Activated CD8-positive, alpha-beta memory T cell treated with anti-CD3 and anti-CD28 coated beads for 1 hour (primary cell): ENCODE measurements at places on chromosomes 3 and 15.
A peak's percentile ranks its signal among the peaks of the same experiment; 100 is the strongest.

DNA sequence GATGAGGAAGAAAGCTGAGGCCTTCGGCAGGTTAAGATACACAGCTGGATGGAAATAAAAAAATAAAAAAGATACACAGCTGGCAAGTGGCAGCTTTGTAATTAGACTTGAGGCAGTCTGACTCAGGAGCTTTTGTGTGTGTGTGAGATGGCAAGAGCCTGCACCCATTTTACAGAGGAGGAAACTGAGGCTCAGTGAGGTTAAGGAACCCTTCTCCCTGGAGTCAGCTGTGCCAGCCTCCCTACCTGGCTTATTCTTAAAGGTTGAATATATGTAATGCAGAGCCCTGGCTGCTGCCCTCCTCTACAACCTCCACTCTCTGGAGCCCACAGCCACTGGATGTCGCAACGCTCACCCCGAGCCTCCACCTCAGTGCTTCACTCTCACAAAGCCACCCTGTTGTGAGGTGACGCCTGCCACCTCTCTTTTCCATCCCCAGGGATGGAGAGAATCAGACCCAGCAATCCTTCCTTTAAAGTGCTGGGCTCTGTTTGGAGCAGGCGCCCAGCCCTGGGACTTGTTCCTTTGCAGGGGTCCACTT is 20.6 kb upstream of the FAM107A start:
- no peak for DNase-seq

- DNase-seq: peak; percentile 53
These were observed 680 bp downstream of the SMARCC1 start for GRCh38 chr3:47780741-47781684.

DNA sequence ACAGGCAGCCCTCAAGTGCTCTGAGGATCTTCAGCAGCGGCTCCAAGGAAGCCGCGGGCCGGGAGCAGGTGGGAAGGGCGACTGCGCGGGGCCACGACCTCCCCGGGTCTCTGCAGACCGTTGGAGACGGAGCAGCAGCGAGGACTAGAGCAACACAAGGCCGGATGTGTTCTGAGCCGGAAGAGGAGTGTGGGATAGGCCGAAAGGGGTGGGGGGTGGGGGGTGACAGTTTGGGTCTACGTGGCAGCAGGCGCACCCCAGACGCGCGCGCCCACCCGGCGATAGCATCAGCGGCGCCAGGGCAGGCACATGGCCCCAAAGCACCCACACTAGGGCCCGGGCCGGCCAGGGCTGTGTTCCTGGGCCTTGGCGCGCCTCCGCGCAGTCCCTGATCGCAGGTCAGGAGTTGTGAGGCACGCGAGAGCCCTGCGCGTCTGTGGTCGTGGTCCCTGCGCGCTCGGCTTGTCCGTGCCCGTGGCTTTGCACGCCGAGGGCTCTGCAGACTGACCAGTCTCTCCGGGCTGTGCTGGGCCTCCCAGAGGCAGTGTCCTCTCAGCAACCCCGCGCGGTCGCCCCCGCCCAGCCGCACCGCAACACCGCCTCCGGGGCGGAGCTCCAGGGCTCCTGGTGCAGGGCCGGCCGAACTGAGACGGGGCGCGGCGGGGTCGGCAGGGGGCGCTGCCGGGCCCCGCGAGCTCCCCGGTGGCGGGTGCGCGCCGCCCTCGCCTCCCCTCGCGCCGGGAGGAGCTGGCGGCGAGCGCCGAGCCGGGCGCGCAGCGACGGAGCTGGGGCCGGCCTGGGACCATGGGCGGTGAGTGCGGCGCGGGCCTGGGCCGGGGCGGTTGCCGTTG is at the start of gene PXYLP1:
Gene PXYLP1, plus strand, starts transcription at position 725 of the 851 bp plus-strand sequence. CDS start 28,351 bp downstream, outside the sequence.
- peak; percentile 60 for DNase-seq

- DNase-seq: no peak
These were observed 485.2 kb upstream of the BCHE start for GRCh38 chr3:166322391-166322790.

DNA sequence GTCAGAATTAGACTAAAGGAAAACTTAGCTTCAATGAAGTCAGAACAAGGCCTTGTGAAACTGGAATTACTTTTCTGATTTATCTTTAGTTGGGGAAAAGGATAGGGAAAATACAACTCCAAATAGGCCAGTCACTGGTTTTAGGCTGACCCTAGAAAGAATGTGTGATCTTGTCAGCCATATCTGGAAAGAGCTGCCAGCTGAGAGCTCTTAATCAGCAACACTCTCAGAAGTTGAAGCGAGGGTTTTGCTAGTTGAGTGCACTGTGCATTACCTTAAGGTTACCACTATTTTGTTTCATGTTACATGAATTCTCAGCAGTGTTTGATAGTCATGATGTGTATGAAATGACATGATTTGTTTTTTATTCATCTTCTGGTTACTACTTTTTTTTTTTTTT is 905.3 kb upstream of the ALCAM start:
- no peak for DNase-seq

- no peak for DNase-seq
These were observed 3.9 kb upstream of the NFKBIZ start for GRCh38 chr3:101845425-101845824.

DNA sequence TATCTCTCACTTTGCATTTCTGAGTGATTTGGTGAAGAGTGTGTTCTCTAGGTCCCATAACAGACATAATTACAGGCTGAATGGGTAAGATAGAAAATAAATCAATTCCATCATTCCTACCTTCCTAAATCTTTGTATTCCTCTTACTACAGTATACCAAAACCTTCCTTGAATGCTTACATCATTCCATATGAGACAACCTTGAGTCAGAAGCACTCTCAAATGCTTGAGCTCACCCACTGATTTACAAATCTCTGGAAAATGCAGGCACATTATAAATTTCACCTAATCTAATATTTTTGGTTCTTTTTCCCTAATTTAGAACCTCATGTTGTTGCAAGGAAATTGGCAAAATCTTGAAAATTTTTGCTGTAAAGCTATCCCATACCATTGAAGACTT is 239.1 kb downstream of the CBLB start:
- DNase-seq: no peak

- no peak for DNase-seq
These were observed 17.5 kb upstream of the CFAP100 start for GRCh38 chr3:126377211-126377610.

DNA sequence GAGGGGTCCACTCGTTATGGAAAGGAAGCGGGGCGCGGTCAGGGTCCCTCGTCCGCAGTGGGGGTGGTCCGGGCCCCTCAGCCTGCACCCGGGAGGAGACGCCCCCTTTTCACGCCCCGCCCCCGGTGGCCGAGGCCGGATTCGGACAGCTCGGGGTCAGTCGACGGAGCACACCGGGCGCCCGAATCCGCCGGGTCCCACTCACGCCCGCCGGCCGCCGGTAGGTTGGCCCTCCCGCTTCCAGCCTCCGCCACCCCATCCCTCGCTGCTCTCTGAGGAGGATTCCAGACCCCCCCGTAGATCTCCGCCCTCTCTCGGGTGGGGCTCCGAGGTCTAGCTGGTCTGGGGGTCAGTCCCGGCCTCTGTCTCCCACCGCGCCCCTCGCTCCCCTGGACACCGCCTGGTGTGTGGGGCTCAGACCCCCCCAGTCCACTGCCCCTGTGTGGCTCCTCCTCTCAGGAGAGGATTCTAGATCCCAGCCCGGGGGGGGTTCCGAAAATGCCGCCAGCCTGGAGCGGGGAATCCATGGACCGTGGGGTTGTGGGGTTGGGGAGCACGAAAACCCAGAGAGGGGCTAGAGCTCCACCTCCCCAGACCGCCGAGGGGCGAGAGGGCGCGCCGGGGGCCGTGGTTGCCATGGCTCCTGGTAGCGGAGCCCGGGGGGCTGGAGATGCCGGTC is 725 bp downstream of the CHL1 start:
- DNase-seq: no peak

GRCh38 chr3:141913150-141913811 is 36.8 kb downstream of the ATP1B3 start:
- no peak for DNase-seq

DNA sequence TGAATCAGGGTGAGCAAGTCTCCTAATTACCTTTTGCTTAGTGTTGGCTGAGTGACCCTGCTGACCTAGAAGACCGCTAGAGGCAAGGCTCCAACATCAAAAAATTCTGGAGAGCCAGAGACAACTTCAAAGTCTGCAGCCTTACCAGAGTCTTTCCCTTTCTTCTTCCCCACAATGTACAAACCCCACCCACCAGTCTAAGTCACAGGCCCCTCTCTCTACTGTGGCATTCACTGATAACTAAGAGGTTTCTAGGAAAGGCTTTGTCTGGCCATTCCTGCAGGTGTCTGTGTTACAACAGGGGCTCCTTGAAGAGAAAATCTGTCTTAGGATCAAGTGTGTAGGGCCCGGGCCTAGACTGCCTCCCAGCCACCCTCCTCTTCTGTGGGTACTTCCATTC is 525 bp downstream of the MYH15 start:
- DNase-seq: no peak

DNA sequence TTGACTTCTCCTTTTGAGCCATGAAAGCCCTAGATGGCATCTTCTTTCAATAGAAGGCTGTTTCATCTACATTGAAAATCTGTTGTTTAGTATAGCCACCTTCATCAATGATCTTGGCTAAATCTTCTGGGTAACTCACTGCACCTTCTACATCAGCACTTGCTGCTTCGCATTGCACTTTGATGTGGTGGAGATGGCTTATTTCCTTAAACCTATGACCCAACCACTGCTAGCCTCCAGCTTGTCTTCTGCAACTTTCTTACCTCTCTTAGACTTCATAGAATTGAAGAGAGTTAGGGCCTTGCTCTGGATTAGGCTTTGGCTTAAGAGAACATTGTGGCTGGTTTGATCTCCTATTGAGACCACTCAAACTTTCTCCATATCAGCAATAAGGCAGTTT is 189.8 kb downstream of the PLCL2 start:
- no peak for DNase-seq

DNA sequence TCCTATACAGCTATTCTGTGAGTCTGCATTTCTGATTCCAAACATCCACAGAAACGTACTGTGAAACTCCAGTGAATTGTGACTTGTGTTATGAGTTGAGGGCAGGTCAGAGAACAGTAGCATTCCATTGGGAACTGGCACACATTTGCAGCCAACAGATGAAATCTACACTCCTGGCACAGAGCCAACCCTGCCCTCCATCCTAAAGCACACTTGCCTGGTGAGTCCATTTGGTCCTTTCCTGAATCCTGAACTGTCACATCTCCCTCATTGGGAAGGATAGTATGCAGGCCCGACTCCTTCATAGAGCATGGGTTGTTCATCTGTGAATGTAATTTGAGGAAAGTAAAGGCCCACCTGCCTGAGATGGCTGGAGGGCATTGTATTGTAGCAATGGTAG is 314.3 kb upstream of the RASGRP1 start:
- DNase-seq: no peak

GRCh38 chr15:80739919-80740318 is 39.3 kb upstream of the CEMIP start:
- no peak for DNase-seq

GRCh38 chr3:71358243-71358642 is 225.3 kb downstream of the FOXP1 start:
- no peak for DNase-seq

- DNase-seq: no peak
These were observed 13.0 kb downstream of the LRRFIP2 start for GRCh38 chr3:37161351-37161750.

- DNase-seq: no peak
These were observed 13.9 kb downstream of the EOGT start for GRCh38 chr3:68999605-69000004.

- no peak for DNase-seq
These were observed 157.4 kb downstream of the LEKR1 start for GRCh38 chr3:156983559-156983958.

GRCh38 chr3:42711491-42712343 is 9.1 kb upstream of the HHATL start:
- no peak for DNase-seq
